Activated CD4-positive, alpha-beta T cell treated with anti-CD3 and anti-CD28 coated beads, Interleukin-2, amount 50 U/mL, for 16 hours (primary cell): ENCODE measurements at places on chromosomes 5 and 9.

- no peak for DNase-seq
Observed at GRCh38 chr9:38331141-38331540, 61.4 kb upstream of the ALDH1B1 start.

DNA sequence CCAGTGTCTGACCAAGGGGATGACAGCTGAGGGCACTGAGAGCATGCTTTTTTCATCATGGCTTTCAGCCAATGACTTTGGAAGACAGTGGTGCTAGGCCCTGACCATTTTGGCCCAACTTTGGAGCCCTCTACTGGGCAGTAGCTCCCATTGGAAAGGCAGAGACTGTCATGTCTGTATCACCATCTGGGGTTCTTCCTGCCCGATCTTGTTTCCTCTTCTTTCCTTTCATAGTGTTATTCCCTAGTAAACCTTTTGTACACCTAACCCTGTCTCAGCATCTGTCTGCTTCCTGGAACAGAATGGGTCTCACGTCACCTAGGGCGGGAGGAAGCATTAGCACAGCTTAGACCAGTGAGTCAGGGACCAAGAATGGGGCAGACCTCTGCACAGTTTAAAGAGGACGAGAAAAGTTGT, 97.4 kb upstream of the MAST4 start:
- no peak for DNase-seq

- DNase-seq, result peak; percentile 39
Observed at GRCh38 chr9:89576404-89576839, 28.4 kb upstream of the GADD45G start.

GRCh38 chr9:126860757-126861466, 473 bp downstream of the ZBTB34 start:
- no peak for DNase-seq

DNA sequence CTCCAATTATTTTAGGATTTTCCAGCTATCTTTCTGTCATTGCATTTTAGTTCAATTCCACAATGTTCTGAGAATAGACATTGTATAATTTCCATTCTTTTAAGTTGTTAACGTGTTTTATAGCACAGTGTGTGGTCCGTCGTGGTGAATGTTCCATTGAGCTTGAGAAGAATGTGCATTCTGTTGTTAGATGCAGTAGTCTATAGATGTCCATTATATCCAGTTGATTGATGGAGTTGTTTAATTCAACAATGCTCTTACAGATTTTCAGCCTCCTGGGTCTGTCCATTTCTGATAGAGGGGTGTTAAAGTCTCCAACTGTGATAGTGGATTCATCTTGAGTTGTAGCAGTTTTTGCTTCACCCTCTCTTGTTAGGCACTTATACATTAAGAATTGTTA, 1587.7 kb upstream of the NUDT12 start:
- DNase-seq, result no peak

- DNase-seq, result no peak
Observed at GRCh38 chr9:82882138-82882537, 180.8 kb downstream of the RASEF start.

GRCh38 chr5:169871826-169872490, 108.3 kb downstream of the INSYN2B start:
- no peak for DNase-seq

DNA sequence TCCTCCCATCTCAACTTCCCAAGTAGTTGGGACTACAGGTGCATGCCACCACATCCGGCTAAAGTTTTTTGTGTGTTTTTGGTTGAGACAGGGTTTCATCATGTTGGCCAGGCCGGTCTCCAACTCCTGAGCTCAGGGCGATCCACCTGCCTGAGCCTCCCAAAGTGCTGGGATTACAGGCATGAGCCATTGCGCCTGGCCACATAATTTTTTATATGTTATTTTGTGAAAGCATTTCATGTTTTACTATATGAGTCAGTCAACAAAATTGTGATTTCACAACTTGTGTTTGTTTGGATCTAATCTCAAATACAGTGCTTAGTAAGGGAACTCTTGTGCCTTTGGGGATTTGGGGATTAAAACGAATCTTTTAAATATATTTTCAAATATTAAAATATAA, 20.0 kb upstream of the FAM120AOS start:
- no peak for DNase-seq

- no peak for DNase-seq
Observed at GRCh38 chr5:133707629-133708028, 95.3 kb upstream of the FSTL4 start.

DNA sequence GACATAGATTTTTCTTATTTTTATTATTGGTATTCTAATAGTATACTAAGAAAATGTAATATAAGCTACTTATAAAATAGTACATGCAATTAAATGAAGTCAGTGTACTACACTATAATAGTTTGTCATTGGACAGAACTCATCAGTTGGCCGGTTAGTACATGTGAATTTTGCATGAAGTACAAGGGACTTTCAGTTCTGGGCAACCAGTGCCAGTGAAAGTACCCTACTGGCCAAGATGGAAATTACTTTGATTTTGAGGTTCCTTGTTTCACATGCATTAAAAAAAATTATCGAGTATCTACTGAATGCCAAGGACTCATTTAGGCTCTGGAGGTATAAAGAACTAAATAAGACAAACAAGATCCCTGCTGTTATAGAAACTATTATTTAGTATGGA, 213.4 kb upstream of the ELL2 start:
- peak; percentile 28 for DNase-seq

DNA sequence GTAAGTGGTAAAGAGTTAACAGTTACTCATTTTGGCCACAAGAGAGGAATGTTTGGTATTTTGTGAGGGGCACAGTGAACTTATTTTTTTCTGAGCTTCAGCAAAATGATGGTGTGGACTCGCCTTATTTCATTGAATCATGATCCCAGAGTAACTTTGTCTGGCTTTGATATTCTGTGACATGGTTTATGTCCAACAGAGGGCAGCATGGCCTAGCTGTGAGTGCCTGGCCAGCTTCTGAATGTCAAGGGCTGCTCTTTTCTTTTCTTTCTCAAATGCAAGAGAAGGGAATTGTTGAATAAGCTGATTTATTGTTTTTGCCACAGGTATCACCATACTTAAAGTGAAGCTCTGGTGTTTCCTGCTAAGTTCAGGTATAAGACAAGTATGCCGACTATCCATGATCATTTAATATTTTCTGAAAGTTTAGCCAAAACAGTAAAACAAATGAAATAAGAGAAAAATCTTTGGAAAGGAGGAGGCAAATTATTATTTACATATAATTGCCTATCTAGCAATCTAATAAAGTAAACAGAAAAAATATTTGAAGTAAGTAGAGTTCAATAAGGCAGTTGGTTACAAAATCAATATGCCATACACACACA, 31.7 kb downstream of the MRPL22 start:
- DNase-seq, result peak; percentile 15

GRCh38 chr5:14848385-14848784, 23.2 kb downstream of the ANKH start:
- DNase-seq, result no peak

DNA sequence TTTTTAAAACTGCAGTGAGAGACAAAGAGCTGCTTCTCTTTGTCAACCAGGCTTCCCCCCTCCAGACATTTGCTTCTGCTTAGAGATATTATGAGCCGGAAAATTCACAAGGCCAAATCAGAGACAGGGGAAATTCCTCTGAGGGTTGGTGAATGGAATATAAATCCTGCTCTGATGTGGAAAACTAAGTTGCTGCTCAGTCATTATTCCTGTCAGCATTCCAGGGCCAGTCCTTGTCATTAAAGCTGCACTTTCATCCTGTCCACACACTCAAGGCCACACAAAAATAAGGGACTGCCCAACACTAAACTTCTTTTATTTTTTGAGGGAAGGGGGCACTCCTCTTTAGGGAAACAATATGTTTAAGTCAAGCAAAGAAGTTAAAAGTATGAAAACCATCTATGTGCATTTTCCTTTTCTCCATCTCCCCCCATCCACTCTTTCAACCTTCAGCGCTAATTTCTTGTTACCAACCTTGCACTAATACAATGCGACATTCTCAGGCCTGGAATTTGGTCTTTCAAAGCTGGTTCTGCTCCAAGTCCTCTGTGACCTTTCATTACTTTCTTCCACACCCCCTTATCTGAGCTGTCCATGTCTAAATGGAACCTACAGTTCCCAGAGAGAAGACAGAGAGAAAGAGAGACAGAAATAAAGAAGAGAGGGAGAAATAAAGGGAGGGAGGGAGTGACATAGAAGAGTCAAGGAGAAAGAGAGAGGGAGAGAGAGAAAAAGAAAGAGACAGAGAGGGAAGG, 118.9 kb upstream of the S1PR3 start:
- no peak for DNase-seq

GRCh38 chr9:128072144-128073021, 4.4 kb downstream of the SLC25A25 start:
- no peak for DNase-seq

DNA sequence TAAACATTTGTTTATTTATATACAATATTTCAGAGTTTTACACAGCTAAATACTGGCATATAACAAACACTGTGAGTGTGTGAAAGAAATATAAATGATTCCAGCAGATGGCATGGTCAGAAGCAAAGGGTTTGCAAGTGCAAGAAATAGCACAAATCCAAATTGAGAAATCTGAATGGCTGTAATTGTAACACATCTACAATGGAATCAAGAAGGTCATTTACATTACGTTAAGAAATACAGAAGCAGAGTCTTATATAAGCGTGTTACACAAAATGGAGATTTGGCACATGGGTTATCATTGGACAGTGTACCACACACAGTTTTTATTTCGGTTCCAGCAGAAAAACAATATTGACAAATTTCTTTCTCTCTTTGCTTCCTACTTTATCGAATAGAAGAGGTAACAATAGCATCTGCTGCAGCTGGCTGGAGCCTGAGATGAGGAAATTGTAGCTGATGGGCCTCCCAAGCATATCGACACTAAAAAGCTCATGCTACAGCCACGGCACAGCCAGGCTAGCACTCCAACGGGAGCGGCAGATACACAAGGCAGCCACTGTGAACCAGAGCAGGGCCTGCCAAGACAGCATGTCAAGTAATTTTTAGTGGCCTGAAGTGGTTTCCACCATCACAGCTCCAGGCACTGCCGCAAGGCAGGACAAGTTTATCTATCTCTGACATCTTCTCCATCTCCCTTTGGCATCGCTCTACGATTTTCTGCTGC, 564.6 kb upstream of the DMAC1 start:
- DNase-seq, result no peak

GRCh38 chr5:44801992-44802391, 6.8 kb upstream of the MRPS30 start:
- DNase-seq, result no peak

GRCh38 chr9:88433583-88434255, 45.5 kb downstream of the SPIN1 start:
- DNase-seq, result peak; percentile 51

DNA sequence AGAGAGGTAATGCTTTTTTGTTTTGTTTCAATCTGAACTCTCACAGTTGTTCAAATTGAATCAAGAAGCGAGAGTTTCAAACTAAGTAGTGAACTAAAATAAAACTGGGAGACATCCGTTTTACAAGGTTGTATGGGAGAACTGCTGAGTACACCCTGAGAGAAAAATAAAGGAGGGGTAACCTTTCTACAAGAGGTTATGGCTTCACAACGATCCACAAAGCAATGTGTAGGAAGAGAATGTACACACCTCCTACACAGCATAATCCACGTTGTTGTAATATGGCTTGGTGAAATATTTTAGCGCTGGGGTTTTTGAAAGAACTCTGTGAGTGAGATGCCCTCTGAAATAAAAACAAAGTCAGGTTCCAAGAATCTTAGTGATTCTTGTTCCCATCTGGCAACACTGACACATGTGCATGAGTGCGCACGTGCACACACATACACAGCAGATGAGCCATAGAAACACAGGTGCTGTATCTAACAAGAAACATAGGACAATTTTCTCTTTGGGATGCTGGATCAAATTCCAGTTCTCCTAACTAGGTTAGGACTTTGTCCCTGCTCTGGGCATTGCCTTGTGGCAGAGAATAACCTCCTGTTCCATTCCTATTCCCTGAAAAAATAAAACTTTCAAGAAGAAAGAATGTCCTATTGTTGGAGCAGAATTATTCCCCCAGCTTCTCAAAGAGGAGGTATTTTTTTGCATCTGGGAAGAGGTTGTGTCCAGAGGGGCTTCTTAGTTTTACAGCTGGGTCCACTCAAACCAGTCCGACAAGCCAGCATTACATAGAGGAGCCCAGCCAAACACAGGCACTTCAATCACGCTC, 94.5 kb upstream of the EFNA5 start:
- DNase-seq, result no peak

GRCh38 chr9:133701981-133702797, 36.0 kb downstream of the SARDH start:
- DNase-seq, result peak; percentile 58

DNA sequence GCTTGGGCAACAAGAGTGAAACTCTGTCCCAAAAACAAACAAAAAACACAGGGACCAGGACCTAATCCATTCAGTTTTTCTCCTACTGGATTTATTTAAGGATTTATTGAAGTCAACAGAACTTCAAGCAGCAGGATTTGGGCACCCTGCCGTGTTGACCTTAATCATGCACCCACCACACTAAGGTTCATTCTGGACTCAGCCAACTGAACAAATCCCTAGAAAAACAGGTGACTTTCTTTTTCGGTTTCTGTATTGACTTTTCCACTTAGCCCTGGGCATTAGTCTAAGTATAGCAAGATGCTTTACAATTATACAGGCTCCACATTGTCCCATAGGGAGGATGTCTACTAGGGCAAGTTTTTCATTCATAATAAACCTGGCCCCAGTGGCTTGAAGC, 30.0 kb downstream of the ZNF131 start:
- no peak for DNase-seq

- no peak for DNase-seq
Observed at GRCh38 chr5:75017971-75018370, 34.4 kb downstream of the GCNT4 start.

- no peak for DNase-seq
Observed at GRCh38 chr5:108556441-108557145, 174.7 kb upstream of the FBXL17 start.

DNA sequence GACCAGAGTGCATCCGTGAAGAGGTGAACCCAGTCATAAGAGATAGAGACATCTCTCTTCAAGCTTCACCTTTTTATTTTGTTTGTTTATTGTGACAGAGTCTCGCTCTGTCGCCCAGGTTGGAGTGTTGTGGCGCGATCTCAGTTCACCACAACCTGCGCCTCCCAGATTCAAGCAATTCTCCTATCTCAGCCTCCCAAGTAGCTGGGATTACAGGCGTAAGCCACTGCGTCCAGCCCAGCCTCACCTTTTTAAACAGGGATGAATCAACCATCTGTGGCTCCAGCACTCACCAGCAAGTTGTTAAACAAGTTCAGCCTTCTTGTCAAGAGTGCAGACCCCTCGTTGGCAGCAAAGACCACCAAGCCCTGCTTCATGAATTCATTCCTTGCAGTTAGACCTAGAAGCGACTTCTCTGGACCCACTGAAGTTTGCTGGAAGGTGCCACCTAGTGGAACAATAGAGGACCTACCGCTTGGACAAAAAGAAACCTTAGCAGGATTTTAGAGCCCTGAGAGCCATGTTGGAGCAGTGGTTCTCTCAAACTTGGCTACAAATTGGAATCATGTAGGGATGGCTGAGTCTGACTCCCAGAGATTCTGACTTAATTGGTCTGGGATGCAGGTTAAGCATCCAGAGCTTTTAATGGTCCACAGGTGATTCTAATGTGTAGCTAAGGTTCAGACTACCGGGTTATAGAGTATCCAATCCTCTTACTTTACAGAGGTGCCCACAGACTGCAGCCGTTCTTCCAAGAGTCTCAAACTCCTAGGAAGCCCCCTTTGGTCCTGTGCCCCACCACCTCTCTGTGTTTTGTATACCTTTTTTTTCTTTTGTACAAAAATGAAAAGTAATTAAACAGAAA, 10.5 kb upstream of the GALNT10 start:
- DNase-seq, result peak; percentile 63

- no peak for DNase-seq
Observed at GRCh38 chr9:79644601-79645000, 72.8 kb downstream of the TLE4 start.
